Lower leg skin (tissue), 4 donors: ENCODE measurements at places on chromosomes 3 and 15.

DNA sequence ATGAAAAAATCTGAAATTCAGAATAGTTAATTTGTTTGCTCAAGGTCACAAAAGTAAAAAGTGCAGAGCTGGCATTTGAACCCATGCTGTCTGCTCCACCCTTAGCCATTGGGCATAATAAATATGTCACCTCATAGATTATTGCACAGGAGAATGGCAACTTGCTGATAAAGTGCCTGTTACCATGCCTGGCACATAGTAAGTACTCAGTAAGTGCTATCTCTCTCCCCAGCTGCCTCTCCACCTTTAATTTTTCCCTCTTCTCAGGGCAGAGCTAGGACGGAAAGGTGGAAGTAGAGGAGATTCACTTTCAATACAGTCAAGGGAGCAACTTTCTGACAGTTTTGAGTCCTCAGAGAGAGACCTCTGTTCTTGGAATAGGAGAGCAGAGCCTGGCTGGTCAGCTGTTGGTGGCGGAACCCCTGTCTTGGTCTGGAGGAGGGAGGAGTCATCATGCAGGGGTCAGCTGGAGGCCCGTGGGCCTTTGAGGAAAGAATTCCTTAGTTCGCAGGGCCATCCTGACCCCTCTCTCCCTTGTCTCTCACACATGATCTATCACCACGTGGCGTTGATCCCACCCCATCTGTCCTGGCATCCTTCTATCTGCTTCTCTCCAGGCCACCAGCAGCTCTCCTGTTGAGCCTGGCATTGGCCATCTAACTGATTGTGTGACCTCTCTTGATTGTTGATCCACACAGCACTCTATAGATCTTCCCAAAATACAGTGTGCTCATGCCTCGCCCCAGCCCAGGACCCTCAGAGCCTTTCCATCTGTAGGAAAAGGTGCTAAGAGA lies 149.3 kb downstream of the RPLP1 start:
- peak; percentile 67 for DNase-seq

DNA sequence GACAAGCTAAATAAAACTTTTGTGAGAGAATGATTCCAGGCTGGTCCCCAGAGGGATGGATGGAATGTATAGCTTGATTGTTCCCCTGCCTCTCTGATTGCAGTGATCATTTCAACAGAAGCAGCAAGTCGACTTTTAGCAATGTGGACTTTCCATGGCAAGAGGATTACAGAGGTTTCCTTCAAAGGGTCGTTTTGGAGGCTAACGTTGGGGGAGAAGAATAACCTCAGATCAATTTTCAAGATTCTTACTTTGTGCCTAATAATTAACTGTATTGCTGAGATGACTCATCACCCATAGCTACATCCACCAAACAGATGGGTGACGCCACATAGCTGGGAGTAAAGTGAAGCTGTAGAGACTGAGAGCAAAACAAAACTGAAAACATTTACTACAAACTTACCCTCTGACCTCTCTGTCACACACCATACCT lies 79.9 kb downstream of the GTPBP8 start:
- DNase-seq, result no peak

DNA sequence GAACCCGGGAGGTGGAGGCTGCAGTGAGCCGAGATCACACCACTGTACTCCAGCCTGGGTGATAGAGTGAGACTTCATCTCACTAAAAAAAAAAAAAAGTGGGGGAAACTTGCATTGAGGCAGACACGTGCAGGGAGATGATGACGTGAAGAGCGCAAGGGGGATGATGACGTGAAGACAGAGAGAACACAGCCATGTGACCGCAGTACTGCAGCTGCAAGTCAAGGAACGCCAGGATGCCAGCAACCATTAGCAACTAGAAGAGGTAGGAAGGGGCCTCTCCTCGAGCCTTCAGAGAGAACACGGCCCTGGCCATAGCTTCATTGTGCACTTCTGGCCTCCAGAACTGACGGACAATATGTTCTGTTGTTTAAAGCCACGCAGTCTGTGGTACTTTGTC lies 28.3 kb downstream of the RFT1 start:
- DNase-seq, result no peak

DNA sequence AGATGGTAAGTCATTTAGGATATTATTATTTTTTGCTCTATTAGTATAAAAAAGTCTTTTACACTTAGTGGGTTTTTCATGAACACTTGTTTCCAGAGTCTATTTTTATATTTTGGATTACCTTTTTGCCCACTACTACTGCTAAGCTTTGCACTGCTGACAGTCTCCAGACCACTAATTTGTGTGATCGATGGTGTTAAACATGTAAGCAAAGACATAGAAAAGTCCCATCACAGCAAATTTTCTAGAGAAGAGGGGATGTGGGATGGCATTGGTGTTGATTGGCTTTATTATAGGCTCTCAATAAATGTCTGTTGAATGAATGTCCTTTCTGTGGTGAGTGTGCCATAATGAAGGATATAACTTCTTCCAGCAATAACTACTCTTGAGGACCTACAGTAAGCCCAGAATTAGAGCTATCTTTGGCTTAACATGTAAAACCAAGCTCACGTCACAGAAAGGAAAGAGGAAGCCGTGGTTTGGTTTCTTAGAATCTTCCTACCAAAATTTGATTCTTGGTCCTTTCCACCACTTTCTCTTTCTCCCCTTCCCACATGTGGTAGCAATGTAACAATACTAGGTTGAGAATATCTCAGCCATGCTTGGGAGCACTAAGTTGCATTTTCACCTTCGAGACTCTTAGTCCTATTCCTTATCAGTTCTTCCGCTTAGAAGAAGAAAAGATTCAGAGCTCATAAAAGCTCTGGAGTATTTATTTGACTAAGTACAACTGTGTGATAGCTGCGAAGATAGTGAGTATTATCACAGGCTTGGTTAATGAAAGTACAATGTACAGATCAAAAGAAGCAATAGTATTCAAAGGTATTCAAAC lies 90.6 kb upstream of the UMPS start:
- DNase-seq, result no peak

GRCh38 chr15:48644827-48645557 lies 517 bp downstream of the FBN1 start:
- no peak for DNase-seq
